ENCODE measurements at places on chromosomes 6 and 20.

DNA sequence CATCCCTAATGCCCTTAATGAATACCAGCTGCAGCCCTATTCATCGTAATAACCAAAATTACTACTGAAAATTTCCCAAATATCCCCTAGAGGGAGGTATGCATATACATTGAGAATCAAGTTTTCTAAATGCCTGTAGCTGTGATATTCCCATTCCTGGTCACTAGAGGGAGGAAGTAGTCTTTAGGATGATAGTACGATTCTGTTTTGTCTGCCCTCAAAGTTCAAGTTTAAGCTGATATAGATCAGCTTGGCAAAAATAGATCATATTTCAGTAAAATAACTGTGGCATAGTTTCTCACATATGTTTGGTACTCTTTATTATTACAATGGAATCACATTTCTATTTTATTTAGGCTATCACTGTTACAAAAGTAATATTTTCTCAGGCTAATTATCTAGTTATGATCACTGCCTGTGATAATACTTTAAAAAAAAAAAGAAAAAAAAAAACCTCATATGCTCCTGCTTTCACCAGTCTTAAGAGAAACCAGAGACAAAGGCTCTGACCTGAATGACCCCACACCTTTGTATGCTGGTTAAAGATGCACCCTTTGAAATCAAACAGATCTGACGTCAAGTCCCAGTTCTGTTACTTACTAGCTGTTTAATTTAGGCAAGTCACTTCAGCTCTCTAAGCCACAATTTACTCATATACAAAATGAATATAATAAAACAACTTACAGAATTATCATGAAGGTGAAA is 11.0 kb downstream of the TSPYL1 start:
- peak; percentile 79 for DNase-seq

DNA sequence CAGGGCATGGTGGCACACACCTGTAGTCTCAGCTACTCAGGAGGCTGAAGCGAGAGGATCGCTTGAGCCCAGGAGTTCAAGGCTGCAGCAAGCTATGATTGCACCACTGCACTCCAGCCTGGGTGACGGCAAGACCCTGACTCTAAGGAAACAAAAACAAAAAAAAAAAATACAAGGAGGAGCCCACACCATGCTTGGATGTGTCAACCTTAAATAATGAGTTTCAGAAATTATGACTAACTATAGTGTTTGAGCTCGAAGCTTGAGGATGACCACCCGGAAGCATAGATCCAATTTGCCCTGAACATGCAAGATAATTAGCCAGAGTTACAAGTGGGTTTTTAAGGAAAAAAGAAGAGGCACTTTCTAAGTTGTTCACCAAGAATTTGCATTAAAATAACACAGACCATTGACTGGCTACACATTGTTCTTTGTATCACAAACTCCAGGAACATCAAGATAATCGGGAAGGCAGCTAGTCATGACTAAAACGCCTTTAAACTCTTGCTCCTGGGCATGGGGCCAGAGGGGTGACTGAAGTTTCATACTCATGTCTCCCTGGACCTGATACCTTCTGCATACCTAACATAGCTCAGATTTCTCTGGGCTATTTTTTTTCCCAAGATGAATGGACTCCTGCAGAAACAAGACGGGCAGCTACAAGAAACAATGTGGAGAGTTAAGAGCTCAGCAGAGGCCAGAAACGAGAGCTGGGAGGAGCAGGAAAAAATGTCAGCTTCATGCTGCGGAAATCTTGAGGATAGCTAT is 289.6 kb downstream of the PREX1 start:
- no peak for DNase-seq

GRCh38 chr6:99736302-99736701 is 129.7 kb downstream of the PRDM13 start:
- no peak for DNase-seq

DNA sequence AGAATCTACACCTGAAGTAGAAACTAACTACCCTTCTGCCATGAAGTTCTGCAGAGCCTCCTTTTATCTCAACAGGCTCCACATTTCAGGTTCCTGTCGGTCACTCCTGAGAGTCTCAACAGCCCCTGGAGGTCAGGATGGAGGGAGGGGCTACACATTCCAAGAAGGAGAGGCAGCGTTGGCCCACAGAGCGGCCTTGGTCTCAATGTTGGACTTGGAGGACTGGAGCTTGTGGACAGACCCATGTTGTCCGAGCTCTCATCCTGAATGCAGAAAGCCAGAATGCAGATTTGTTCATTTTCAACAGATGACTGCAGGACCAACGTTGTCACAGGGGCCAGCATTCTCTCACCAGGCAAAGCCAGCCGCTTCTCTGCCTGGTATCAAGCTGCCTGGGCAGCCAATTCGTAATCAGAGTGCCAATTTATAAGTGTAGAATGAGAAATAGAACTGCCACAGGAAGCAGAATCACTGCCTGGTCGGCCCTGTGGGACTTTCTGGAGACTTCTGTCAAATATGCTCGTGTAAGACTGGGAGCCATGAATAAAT is 212.5 kb upstream of the SNX9 start:
- no peak for DNase-seq

DNA sequence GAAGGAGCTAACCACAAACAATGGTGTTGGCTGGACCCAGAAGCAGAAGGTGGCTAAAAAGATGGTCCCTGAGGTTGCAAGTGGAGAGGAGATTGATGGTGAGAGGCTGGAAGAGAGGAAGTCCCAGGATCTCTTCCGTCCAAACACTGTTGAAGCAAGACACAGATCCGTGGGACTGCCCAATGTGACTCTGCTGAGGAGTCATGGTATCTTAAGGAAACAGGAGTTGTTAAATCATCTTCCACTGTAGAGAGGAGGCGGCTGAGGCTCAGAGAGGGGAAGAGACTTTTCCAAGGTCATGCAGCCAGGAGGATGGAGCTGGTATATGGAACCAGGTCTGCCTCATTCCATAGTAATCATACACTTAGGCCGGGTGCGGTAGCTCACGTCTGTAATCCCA is 4.1 kb upstream of the ZNF335 start:
- no peak for DNase-seq

GRCh38 chr6:2695454-2696095 is 55.1 kb downstream of the MYLK4 start:
- no peak for DNase-seq

DNA sequence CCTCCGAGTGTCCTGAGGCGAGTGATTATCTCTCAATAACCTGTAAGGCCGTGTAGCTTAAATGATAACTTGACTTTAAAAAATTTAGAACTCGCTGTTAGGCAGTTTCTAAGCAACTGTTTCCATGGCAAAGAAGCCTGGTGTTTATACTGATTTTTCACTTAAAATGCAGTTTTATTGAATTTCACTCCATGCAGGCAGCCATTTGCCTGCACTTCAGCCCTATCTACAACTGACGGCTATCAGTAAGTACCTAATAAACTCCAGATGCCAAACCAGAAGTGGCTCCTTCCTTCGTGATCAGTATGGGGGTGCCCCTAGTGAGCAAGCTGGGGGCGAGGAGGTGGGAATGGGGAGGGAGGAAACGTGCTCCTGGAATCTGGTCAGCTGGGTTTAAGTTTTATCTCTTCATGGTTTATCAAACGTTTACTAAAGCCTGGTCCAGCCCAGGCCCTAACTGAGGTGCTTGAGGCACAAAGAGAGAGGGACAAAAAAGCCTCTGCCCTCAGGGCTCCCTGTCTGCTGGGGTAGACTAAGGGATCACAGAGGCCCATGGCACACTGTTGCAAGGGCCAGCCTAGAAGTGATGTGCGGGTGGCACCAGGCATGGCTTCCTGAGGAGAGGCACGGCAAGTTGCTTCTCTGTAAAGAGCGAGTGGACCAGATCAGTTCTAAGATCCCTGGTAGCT is 45.5 kb downstream of the TTI1 start:
- DNase-seq: no peak

- DNase-seq: no peak
Observed at GRCh38 chr20:50333812-50334211, 143.2 kb downstream of the CEBPB start.

- no peak for DNase-seq
Observed at GRCh38 chr20:37353285-37353849, 7.4 kb downstream of the SRC start.

DNA sequence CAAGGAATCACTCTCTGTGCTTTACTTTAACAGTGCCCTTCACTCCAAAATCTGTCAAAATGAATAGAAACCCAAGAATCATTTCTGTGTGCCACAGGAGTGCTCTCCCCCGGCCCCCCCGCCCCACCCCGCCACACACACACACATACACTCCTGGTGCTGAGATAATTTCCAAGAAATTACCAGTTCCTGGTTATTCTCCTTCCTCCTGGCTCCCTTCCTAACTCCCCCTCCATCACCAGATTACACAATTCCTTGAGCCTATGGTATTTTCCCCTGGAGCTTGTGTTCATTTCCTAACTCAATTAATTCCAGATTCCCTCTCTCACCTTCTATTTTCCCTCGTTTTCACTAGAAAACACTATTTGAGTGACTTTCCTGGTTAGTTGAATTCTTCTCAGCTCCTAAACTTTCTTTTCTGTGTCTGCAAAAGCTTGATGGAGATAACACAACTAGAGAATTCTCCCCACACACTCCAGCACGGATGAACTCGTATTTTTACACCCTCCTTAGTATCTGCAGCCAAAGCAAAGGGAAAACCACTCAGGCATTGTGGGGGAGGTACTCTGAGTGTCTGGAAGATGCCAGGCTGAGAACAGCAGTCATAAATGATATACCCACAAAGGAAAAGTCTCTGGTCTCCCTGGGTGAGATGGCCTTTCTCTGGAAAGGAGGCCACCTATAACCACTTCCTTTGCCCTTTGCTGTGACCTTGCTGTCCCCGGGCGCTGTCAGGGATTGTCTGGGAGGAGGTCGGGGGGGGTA is 1.9 kb upstream of the SLC24A3 start:
- no peak for DNase-seq

DNA sequence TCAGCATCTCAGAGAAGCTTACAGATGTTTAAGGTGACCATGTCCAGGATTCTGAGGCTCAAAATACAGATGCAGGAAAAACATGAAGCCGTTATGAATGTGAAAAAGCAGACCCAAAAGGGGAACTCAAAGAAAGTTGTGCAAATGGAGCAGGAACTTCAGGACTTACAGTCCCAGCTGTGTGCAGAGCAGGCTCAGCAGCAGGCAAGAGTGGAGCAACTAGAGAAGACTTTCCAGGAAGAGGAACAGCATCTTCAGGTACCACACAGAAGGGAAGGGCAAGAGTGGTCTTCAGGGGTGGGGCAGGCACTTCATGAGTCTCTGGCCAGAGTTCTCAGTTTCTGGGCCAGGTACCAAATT is 15.2 kb downstream of the RNF8 start:
- no peak for DNase-seq

GRCh38 chr6:147834084-147834776 is 325.7 kb downstream of the SAMD5 start:
- no peak for DNase-seq

DNA sequence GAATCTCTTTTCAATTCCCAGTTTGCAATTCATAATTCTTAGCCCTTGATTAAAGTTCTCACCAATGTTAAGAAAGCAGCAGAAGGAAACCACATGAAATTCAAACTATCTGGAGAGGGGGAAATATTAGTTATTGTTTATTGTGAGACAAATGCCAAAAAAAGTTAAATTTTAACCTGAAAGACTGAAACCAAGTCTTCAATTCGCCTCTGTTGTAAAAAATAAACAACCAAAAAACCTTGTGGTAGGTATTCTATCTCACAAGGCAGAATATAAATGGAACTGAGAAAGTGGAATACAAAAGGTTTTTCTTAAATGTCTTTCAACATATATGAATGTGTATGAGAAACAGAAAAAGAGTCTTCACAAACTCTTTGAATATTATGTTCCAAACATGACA is 24.8 kb downstream of the TMX4 start:
- no peak for DNase-seq

- no peak for DNase-seq
Observed at GRCh38 chr20:4876301-4876700, 125.0 kb downstream of the SLC23A2 start.

- no peak for DNase-seq
Observed at GRCh38 chr20:16123623-16124022, 449.6 kb downstream of the KIF16B start.

- DNase-seq: no peak
Observed at GRCh38 chr6:1624851-1625781, 15.4 kb downstream of the FOXC1 start.

GRCh38 chr6:80197474-80197873 is 91.0 kb downstream of the BCKDHB start:
- DNase-seq: no peak

GRCh38 chr6:153210083-153210482 is 79.0 kb upstream of the RGS17 start:
- DNase-seq: no peak

- no peak for DNase-seq
Observed at GRCh38 chr6:38012573-38012972, 193.0 kb downstream of the ZFAND3 start.

DNA sequence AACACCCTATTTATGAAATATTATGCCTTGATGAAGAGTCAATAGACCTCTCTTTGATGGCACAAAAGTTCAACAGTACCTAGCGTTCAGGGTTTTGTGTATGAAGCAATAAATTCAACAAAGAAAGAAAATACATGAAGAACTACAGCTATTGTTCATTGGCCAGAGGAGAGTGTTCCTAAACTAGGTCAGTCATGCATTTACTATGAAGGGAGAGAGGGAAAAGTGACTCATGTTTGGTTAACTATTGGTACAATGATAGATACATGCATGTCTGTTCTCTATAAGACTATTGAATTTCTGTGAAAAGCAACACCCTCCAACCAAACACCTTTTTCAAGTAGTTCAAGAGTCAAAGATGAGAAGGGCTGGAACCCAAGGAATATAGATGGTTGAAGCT is 50.7 kb downstream of the CLIC5 start:
- no peak for DNase-seq

- no peak for DNase-seq
Observed at GRCh38 chr20:16808796-16809195, 60.6 kb downstream of the OTOR start.

DNA sequence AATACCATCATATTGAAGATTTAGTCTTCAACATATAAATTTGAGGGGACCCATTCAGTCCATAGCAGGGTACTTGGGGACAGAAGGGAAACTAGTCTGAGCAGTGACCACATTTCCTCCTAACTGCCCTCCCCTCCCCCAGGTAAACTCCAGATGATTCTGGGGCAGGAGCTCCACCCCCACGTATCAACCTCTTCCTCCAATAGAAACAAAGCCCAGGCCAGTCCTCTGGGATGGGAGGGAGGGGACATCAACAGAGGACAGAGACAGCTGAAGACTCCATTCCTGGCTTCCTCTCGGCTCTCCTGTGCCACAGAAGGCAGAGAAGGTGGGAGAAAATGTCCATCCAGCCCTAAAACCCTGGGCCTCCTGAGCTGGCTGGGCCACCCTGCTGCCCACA is 85.0 kb upstream of the TOP1 start:
- no peak for DNase-seq

GRCh38 chr20:63718996-63719395 is 11.2 kb downstream of the ZGPAT start:
- DNase-seq: no peak

Measured in CD8-positive, alpha-beta T cell (primary cell).